Smooth muscle cell of trachea (primary cell): ENCODE measurements at places on chromosomes 11 and 22. TPM values are rescaled to one million over a fixed set of nuclear protein-coding genes. Genes with fewer than 3 reads are reported as not detected.

Gene ENTHD1
- not detected in 2 replicates for total RNA-seq

Gene NRXN2
- 9.6 and 18.2 TPM in 2 replicates for total RNA-seq

Gene OR51B4
- not detected in 2 replicates for total RNA-seq

Gene SNX15
- total RNA-seq, result 12.9 and 23.5 TPM in 2 replicates

Gene KCNQ1
- under 0.01 and 0.66 TPM in 2 replicates for total RNA-seq

Gene ABCG4
- under 0.01 and 0.17 TPM in 2 replicates for total RNA-seq

Gene FOLR2
- total RNA-seq, result not detected in 2 replicates

Gene CBLIF
- total RNA-seq, result not detected in 2 replicates

Gene LSP1
- total RNA-seq, result 3.2 and 19.0 TPM in 2 replicates

Gene ANO5
- total RNA-seq, result not detected in 2 replicates

Gene GRK3
- total RNA-seq, result 0.83 and 2.5 TPM in 2 replicates

Gene MOGAT2
- not detected in 2 replicates for total RNA-seq

Gene IL18
- total RNA-seq, result 0.33 and 0.87 TPM in 2 replicates

Gene DEUP1
- not detected in 2 replicates for total RNA-seq

Gene SHISAL1
- total RNA-seq, result 1.2 and 9.6 TPM in 2 replicates

Gene KREMEN1
- 8.3 and 13.9 TPM in 2 replicates for total RNA-seq

Gene CLDN5
- total RNA-seq, result 0.17 and 2.2 TPM in 2 replicates

Gene NNMT
- 185 and 367 TPM in 2 replicates for total RNA-seq

Gene BTBD18
- total RNA-seq, result not detected in 2 replicates

Gene P4HA3
- 3.1 TPM in 2 replicates for total RNA-seq

Gene OSM
- total RNA-seq, result not detected in 2 replicates

Gene LDHAL6A
- total RNA-seq, result not detected in 2 replicates

Gene GNAZ
- 0.87 and 1.2 TPM in 2 replicates for total RNA-seq

Gene AIFM3
- 0.87 and 2.6 TPM in 2 replicates for total RNA-seq

Gene AIP
- 78.4 and 93.5 TPM in 2 replicates for total RNA-seq

Gene CHRNA10
- total RNA-seq, result 0.29 and 0.50 TPM in 2 replicates

Gene SLC22A12
- not detected in 2 replicates for total RNA-seq

Gene HIRA
- 23.0 and 23.5 TPM in 2 replicates for total RNA-seq

Gene GRIK4
- 0.15 and 0.99 TPM in 2 replicates for total RNA-seq

Gene OR10A4
- total RNA-seq, result not detected in 2 replicates

Gene MYEOV
- total RNA-seq, result 2.2 and 8.1 TPM in 2 replicates

Gene C1QTNF4
- total RNA-seq, result 0.15 and 0.17 TPM in 2 replicates

Gene BCO2
- 1.5 and 4.4 TPM in 2 replicates for total RNA-seq

Gene RAB1B
- 103 and 130 TPM in 2 replicates for total RNA-seq

Gene OR56A1
- under 0.01 TPM in 1 of 2 replicates, not detected in the other for total RNA-seq

Gene SEC14L3
- total RNA-seq, result not detected in 2 replicates

Gene PMM1
- 34.4 and 45.1 TPM in 2 replicates for total RNA-seq

Gene CFAP300
- total RNA-seq, result 4.3 and 9.5 TPM in 2 replicates

Gene CARD18
- not detected in 2 replicates for total RNA-seq

Gene PAMR1
- total RNA-seq, result 141 and 670 TPM in 2 replicates

Gene GRM5
- total RNA-seq, result not detected in 2 replicates

Gene RFPL1
- total RNA-seq, result not detected in 2 replicates
